ENCODE measurements at places on chromosomes 16 and 17.

- DNase-seq: no peak
These were observed 16.7 kb downstream of the CTRL start for GRCh38 chr16:67914758-67915495.

- no peak for DNase-seq
These were observed 19.5 kb upstream of the RAP1GAP2 start for GRCh38 chr17:2776589-2777241.

DNA sequence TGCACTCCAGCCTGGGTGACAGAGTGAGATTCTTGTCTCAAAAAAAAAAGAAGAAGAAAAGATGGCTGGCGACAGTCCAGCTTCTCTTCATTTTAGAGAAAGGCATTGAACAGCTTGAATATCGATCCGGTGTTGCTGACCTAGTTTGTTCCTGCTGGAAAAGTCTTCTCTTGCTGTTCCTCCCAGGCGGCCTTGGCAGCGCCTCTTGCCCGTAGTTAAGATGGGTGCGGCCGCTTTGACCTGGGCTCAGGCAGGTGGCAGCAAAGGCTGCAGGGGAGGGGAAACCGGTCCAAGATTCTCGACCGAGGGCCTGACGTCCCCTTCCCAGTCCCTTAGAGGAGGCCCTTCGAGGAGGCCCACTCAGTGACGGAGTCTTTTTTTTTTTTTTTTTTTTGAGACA is 3.8 kb upstream of the ZNF764 start:
- DNase-seq: no peak

- DNase-seq: no peak
These were observed 162.9 kb downstream of the COPRS start for GRCh38 chr17:31696184-31696602.

DNA sequence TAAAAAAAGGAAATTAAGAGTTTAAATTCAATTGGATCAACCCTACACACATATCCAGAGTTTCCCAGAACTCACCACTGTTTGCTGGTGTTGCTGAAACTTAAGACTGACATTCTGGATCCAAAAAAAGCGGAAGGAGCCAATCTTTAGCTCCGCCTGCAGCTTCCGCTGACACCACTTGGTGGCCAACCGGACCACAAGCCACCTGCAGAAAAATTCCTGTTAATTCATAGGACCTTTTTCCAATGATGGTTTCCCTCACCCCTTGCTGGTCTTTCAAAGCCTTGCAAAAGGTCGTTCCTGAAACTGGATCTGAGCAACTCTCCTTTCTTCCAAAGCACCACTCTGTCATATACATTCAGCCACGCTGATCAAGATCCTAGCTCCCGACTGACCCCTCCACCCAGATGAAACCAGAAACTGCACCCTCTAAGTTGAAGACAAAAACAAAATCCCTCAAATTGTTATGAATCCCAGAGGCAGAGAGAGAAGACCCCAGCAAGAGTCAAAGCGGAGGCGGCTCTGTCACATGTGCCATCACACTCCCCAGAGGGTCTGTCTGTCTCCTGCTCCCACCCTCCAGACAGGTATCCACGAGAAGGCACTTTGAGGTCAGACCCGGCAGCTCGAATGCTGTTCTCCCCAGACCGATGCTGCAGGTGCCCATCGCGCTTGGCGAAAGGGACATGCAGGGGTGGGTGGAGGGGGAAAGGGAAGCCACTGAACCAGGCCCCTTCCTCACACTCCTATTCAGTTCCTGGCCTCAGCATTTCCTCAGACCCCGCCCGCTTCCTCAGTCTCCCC is 773 bp downstream of the BLTP2 start:
- DNase-seq: no peak

DNA sequence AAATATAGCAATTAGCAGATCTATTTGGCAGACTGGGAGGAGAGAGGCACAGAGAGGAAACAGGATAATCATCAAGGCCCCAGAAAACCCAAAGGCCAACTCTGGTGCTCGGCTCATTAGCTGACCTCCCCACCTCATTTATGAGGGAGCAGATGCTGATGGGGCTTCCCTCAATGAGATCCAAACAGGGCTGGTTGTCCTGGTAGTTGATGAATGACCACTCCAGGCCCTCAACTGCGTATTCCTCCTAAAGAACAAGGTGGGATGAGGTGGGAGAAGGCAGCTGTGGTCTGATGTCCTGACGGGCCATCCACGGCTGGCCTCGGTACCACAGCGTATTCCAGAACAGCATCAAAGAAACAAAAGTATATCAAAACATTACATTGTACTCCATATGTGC is 20.8 kb downstream of the ZNHIT3 start:
- no peak for DNase-seq

GRCh38 chr17:6711681-6712057 is 1.5 kb downstream of the SLC13A5 start:
- DNase-seq: no peak

DNA sequence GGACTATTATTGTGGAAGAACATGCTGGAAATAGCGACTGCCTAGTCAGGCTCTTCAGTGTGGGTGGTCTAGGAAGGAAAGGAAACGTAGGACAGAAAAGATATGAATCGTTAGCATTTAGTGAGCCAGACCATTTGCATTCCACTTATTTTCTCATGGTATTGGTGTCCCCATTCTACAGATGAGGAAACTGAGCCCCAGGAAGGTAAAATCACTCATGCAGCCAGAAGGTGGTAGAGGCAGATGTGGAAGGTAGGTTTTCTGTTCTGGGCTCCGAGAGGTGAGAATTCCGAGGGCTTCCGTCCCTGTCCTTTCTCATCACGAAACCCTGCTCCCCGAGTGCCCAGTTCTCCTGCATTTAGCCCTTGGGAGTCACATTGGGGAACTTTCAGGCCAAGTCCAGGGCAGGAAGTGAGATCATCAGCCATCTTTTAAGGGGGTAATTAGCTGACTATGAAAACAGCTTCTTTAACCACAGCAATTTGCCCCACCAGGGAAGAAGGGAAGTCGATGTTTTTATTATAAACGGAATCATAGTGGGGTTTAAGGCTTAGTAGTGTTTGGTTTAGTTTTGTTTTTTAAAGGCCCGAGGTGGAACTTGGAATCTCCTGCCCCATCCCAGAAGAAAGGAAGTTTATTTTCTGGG is 110.7 kb upstream of the IRX3 start:
- DNase-seq: no peak

GRCh38 chr16:7339700-7340099 is 7.1 kb downstream of the RBFOX1 start:
- DNase-seq: no peak

GRCh38 chr16:5845046-5845445 is 747.5 kb upstream of the EEF2KMT start:
- no peak for DNase-seq

DNA sequence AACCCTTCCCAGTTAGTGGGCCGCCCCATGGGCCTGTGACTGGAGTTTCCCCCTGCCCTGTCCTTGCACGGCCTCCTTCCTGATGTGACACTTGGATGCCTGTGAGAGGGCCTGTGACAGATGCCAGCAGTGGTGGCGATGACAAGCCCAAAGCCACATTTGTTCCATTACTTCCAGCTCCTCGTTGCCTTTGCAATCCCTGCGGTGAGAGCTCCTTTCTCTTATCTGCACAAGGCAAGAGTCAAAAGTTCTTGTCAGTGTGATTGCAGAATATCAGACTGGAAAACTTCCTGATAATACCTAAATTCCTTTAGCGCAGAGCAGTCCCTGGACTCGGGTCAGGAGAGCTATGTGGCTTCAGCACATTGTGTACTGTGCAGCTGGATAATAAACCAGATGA is 54.4 kb upstream of the ARHGAP44 start:
- no peak for DNase-seq

DNA sequence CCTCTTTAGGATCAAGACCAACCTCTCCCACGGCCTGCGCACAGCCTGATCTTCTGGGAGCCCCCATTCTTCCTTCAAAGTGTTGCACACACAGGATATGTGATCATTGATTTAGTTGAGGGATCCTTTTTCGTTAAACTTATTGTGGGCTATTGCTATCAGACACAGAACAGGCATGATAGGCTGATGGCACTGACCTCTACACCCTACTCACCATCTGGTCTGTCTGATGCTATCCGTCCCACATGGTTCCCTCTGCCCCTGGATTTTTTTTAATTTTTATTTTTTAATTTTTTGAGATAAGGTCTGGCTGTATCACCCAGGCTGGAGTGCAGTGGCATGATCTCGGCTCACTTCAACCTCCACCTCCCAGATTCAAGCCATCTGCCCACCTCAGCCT is 19.2 kb upstream of the LITAF start:
- no peak for DNase-seq

DNA sequence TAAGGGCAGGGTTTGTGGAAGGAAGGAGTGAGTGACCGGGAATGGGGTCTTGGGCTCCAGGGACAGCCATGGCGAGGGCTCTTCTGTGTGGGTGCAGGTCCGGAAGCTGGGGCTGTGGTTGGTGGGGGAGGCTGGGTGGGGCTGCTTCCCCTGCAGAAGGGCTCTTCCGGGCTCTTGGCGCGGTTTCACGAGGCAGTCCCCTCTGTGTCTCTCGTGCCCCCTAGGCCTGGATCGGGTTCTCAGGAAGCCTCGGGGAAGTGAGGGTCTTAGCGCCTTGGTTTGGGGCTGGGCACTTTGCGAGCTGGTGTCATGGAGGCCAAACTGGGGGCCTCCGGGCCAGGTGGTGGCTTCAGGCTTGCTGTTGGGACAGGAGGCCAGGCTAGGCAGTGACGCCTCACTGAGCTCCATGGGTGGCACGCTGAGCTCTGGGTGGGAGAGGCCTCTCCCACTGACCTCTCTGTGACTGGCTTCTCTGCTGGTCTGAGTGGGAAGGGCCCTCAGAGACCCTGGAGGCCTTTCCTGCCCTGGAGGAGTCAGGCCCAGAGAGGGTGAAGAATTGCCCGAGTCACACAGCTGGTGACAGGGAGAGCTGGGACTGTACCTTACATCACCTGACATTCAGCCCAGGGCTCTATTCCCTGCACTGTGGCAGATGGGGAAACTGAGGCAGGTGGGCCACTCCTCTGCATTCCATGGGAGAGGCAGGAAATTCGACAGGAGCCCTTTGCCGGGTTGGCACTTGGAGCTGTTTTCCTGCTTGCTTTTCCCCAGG is 8.2 kb downstream of the ADCY7 start:
- peak; percentile 68 for DNase-seq

GRCh38 chr17:6426356-6427101 is 8.4 kb downstream of the AIPL1 start:
- DNase-seq: no peak

GRCh38 chr17:42798383-42799380 is at the start of the genes CNTD1 and COA3:
CNTD1 (plus strand) TSS chr17:42798861; CDS start chr17:42799068, 207 bp downstream.
COA3 (minus strand) TSS chr17:42798704; CDS start chr17:42798681, 23 bp downstream.
- DNase-seq: peak; percentile 57

GRCh38 chr16:79100447-79100846 is 500.1 kb downstream of the MAF start:
- DNase-seq: no peak

DNA sequence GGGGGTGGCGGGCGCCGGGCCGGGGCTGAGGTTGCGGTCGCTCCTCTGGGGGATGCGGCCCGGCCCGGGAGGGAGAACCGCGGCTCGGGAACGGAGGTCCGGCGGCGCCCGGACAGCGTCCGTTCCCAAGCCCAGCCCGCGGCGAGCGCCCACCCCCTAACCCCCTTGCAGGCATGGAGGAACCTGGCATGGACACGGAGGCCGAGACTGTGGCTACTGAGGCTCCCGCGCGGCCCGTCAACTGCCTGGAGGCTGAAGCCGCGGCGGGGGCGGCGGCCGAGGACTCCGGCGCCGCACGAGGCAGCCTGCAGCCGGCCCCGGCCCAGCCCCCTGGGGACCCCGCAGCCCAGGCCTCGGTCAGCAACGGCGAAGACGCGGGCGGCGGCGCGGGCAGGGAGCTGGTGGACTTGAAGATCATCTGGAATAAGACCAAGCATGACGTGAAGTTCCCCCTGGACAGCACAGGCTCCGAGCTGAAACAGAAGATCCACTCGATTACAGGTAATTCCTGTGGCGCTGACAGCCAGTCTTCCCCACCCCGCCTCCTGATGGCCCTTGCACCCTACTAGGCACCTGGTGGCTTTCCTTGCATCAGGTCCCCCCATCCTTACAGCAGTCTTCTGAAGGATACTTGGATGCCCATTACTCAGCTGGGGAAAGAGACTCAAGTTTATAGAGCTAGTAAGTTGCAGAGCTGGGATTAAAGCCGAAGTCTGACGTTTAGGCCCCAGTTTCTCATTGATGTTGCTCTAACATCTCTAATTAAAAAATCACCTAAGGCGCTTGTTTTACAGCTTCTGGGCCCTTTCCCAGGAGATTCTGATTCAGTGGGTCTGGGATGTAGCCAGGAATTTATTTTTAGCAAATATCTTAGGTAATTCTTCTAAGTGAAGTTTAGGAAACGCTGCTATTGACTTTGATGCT is 514 bp downstream of the UBFD1 start:
- peak; percentile 3 for DNase-seq

DNA sequence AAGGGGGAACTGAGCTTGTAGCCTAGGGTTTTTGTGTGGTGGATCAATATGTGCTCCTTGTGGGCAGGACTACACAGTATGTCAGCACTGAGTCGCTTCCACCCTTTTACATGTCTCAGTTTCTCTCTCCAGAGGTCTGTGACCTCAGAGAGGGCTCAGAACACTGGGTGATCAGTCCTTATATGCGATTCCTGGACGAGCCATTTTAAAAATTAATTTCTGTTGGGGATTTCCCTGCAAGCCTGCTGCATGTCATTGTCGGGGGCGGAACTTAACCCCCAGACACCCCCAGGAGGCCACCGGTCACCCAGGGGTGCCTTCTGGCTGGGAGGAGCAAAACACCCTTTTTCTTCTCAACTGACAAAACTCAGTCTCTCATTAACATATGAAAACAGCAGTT is 14.1 kb downstream of the DHRS7B start:
- no peak for DNase-seq

DNA sequence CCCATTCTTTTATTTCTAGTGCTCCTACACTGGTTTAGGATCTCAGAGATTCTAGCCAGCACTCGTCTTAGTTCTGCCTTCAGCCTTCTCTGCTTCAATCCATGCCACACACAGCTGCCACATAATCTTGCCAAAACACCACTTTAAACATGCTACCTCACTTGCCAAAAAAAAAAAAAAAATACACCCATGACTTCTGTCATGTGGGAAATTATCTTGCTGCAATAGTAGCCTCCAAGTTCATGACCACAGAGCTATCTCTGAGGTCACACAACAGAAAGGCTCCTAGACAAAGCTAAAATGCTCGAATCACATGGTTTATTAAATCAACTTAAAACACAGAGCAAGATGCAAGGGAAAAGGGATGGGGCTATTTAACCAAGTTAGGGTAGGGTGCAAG is 18.1 kb downstream of the FZD2 start:
- no peak for DNase-seq

- no peak for DNase-seq
These were observed 12.0 kb upstream of the CFDP1 start for GRCh38 chr16:75445298-75445697.

DNA sequence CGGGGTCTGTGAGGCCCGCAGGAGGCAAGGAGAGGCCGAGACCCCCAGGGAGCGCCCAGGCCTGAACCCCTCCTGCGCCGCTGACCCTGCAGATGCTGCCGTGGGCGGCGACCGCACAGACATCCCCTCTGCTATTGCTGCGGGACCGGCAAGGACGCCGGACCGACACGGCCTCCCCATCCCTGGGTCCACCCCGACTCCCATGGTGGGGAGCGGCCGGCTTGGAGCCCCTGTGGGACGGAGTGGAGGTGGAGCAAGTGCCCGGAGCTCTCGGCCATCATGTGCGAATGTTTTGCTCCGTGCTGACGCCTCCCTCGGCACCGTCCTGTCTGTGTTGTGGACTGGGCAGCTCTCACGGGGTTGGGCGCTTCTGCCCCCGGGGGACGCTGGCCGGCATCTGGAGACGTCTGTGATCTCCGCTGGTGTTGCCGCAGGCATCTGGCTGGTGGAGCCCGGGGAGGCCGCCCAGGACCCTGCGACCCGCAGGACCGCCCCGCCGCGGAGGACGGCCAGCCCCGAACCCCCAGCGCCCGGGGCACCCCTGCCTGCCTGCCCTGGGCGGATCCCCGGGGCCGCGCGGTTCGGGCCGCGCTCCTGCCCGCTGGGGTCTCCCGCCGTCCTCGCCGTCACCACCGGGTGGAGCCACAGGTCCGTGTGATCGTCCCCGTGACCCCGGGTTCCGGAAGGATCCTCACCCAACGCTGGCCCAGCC is 12.8 kb upstream of the GNG13 start:
- DNase-seq: no peak

Data from naive thymus-derived CD4-positive, alpha-beta T cell (primary cell).